T-helper 17 cell (primary cell): ENCODE measurements at places on chromosomes 4 and X.

GRCh38 chrX:29043746-29044145 is 456.5 kb downstream of the IL1RAPL1 start:
- no peaks in the 10 kb centered on the region for H3K27me3 ChIP-seq
- DNase-seq, result no peak
- no peaks in the 10 kb centered on the region for H3K4me1 ChIP-seq
- H3K4me3 ChIP-seq, result no peak overlapping the region

DNA sequence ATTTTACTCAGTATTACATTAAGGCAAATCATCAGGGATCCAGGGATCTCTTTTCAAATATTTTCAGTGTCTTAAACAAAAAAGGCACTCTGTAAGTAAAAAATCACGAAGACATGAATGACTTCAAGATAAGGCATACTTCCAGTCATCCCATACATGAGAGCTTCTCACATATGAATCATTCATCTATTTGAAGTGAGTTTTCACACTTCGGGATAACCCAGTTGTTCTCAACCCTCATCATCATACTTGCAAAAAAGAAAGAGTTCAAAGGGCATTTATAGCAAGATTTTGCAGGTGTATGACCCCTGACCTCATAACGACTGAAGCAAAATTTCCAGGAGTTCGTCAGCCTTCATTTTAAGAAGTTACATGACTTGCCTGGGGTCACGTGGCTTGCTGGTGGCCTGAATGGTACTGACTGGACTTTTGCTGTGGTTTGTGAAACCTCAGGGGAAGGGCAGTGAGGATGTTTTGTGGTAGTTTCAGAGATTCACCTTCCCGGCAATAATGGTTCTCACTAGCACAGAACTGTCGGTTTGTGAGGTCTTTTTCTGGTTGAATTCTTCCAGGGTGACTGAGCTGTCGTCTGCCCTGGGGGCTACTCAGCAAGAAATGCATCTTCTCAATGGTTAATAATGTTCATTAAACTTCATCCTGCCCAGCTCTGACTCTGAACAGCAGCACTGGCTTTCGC is 115.8 kb upstream of the SHISA3 start:
- no peaks in the 10 kb centered on the region for H3K36me3 ChIP-seq
- no peak for DNase-seq
- no peak overlapping the region for H3K27ac ChIP-seq
- H3K4me1 ChIP-seq, result peaks cover 9% of the 10 kb centered on the region
- H3K4me3 ChIP-seq, result no peak overlapping the region

- peaks cover 24% of the 10 kb centered on the region for H3K27me3 ChIP-seq
- no peak overlapping the region for H3K4me3 ChIP-seq
- no peaks in the 10 kb centered on the region for H3K4me1 ChIP-seq
- DNase-seq, result no peak
Observed at GRCh38 chr4:94798808-94799207, 41.1 kb downstream of the BMPR1B start.

DNA sequence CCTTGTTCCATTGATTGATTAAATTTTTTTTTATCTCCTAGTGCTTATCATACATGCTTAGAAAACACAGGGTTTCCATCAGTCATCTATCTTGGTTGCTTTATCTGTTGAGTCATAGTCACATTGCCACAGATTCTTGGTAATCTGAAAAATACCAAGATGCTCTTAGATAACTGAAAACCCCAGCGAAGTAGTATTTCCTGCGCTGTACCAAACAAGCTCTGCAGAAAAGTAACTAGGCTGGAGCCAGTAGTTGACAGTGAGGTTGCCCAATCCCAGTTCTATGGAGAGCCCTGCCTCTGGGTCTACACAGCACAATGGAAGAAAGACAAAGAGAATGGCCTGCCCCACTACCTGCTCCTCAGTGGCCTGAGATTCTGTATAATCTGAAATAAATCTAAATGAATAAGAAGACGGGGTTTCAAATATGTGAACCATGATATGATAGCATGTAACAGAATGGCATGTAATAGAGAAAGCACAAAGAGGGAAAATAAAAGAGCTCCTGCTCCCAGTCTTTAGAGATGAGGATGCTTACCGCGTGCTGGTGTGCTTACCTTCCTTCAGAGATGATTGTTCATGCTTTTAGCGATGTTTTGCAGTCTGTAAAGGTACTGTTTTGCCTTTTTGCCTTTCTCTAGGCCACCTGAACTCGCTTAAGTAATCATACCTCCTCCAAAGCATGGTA is 55.3 kb upstream of the RAPGEF2 start:
- peaks cover 10% of the 10 kb centered on the region for H3K4me1 ChIP-seq
- no peak overlapping the region for H3K4me3 ChIP-seq
- DNase-seq, result no peak
- peaks cover 26% of the 10 kb centered on the region for H3K27me3 ChIP-seq
- H3K36me3 ChIP-seq, result peaks cover 3% of the 10 kb centered on the region

DNA sequence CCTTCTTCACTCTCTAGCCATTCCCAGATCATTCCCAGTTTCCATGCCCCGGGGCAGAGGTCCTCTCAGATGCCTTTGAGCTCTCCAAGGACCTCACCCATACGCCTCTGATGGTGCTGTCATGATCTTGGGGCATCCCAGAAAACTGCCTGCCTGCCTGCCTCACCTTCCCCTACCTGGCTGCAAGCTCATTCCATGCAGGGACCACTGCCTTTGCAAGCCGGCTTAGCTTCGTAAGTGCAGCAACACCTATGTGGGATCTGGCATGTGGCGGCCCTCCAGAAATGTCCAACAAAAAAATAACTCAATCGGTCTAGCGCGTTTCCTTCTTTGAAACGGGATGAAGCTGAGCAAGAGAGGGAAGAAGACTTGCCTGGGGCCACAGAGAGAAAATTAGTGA is 53.0 kb downstream of the C4orf50 start:
- no peak overlapping the region for H3K27ac ChIP-seq
- H3K4me3 ChIP-seq, result no peak overlapping the region
- peaks cover 1% of the 10 kb centered on the region for H3K4me1 ChIP-seq
- H3K27me3 ChIP-seq, result peaks cover 28% of the 10 kb centered on the region

DNA sequence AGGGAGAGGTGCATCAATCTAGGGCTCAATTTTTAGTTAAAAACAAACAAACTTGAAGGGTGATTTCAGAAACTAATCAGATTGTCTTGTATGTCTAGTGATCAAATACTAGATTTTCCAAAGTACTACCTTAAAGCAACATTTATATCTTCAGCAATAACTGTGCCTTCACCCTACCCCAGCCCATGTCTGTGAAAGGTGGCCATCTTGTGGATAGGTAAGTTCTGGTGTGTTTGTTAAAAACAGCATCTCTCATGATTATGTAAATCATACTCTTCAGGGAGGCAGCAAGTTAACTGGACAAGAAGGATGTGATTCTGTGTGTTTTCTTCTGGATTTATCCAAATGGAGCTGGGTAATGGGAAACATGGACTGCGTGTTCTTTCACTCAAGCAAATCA is 81.4 kb upstream of the ACSL1 start:
- peaks cover 5% of the 10 kb centered on the region for H3K4me1 ChIP-seq
- no peaks in the 10 kb centered on the region for H3K36me3 ChIP-seq
- no peaks in the 10 kb centered on the region for H3K27me3 ChIP-seq
- DNase-seq, result no peak
- no peak overlapping the region for H3K27ac ChIP-seq

DNA sequence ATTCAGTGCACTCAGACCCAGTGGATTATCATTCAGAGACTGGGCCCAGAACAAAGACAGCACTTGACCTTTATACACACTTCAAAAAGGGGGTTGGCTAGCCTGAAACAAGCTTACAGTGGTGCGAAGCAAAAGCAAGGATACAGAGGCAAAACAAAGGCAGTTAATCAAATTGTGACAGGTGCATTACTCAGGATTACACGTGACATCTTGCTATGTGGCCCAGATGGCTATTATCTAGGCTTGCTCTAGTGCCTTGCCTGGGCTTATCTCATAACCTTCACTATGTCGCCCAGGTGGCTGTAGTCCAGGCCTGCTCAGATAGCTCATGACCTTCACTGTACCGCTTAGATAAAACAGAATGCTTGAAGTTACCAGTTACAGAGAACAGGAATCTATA is 1092.1 kb upstream of the PRKX start:
- H3K4me3 ChIP-seq, result no peak overlapping the region
- DNase-seq, result no peak

DNA sequence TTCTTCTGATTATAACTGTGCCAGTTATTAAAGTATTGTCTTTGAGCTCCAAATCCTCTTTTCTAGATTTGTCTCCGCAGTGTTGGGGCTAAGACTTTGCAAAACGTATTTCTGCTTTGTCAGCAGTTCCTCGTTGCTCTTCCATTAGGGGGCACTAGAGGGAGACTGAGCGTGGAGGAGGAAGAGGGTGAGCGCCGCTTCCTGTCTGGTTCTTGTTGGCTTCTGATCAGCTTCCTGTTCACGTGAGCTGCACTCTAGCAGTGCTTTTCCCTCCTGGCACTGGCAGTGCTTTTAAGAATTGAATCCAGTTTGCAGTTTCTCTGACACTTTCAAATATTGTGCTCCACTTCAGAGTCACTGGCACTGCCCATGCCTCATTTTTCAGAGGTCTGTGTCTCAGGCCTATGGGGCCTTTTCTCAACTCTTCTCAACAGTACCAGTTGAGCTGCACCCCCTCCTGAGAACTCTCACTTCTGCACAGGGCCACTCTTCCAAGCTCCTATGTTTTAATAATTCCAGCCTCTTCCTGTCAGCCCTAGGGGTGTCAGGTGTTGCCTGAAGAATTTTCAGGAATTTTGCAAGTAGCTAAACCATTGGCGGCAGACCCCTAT is 54.4 kb upstream of the LCORL start:
- no peaks in the 10 kb centered on the region for H3K36me3 ChIP-seq
- H3K27me3 ChIP-seq, result peaks cover 30% of the 10 kb centered on the region
- H3K27ac ChIP-seq, result no peak overlapping the region

DNA sequence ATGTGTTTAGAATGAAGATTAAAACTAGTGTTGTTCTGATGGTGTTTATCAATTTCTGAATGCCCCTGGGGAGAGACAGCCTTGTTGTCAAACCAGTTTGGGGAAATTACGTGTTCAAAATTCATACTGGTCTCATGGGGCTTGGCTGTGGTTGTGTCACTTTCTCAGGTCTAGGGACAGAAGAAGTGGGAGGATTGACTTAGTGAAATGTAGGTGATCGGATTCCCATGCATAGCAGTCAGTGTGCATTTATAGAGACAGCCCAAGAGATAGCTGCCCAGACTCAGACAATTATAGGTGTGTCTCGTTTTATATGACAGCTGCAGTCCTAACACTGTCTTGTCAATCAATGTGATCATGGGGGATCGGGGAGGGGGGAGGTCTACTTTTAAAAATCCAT is 94.4 kb upstream of the CLCN4 start:
- no peak for DNase-seq
- no peak overlapping the region for H3K4me3 ChIP-seq
- peaks cover 4% of the 10 kb centered on the region for H3K4me1 ChIP-seq
- H3K27me3 ChIP-seq, result no peaks in the 10 kb centered on the region
- peaks cover 3% of the 10 kb centered on the region for H3K36me3 ChIP-seq
- H3K27ac ChIP-seq, result no peak overlapping the region

GRCh38 chr4:68148800-68149685 is 19.4 kb upstream of the TMPRSS11F start:
- H3K4me1 ChIP-seq, result no peaks in the 10 kb centered on the region
- peaks cover 5% of the 10 kb centered on the region for H3K27me3 ChIP-seq
- H3K27ac ChIP-seq, result no peak overlapping the region
- no peaks in the 10 kb centered on the region for H3K36me3 ChIP-seq

DNA sequence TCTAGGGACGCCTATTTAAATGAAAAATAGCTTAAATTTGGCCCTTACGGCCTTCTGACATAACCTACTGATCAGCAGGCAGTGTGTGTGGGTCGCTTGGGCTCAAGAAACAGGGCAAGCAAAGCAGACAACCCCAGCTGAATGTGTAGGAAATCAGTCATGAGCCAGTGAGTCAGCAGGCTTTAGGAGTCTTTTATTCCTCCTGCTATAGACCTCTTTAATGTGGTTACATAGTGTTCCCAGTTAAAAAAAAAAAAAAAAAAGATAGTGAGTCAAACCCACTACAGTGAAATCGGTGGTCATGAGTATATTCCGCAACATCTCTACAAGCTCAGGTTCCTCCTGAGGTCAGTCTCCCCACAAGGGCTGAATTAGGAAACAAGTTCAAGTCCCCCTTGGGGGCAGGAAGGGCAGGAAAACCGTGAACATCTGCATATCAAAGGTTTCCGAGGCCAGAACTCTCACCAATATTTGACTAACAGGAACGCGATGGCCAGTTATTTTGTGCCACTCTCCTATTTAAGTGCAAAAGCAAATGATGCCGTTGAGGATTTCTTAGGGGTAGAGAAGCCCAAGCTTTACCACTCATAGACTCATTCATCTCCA is 32.7 kb downstream of the ACSL1 start:
- peaks cover 4% of the 10 kb centered on the region for H3K36me3 ChIP-seq
- H3K4me1 ChIP-seq, result peaks cover 20% of the 10 kb centered on the region
- no peak for DNase-seq
- no peak overlapping the region for H3K4me3 ChIP-seq
- H3K27ac ChIP-seq, result peak overlapping the region; percentile 29

- no peak overlapping the region for H3K27ac ChIP-seq
- H3K4me1 ChIP-seq, result no peaks in the 10 kb centered on the region
- no peaks in the 10 kb centered on the region for H3K27me3 ChIP-seq
- no peaks in the 10 kb centered on the region for H3K36me3 ChIP-seq
Observed at GRCh38 chrX:23598575-23598974, 68.7 kb upstream of the PRDX4 start.

DNA sequence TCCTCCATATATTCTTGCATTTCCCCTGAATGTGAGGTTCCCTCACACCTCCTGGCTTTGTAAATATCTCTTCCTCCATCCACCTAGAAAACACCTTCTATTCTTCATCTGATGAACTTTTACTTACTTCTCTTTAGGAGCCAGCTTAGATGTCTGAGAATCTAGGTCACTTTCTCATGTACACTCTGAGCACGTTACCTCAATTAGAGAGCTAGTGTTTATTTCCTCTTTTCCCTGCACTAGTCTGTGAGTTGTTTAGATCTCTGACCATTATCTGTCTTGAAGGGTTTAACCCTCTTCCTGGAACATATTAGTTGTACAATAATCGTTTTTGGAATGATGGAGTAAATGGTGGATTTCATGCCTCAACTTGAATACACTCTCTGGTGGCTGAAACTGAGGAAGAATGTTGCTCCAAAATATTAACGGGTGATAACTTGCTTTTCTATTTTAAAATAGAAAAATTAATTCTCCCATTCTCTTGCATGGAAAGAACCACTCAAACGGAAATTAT is 8.5 kb upstream of the NEIL3 start:
- peaks cover 5% of the 10 kb centered on the region for H3K4me1 ChIP-seq
- peaks cover 7% of the 10 kb centered on the region for H3K36me3 ChIP-seq
- peaks cover 12% of the 10 kb centered on the region for H3K27me3 ChIP-seq
- DNase-seq, result no peak

GRCh38 chr4:41991916-41992767 is 1.8 kb downstream of the SLC30A9 start:
- peaks cover 26% of the 10 kb centered on the region for H3K4me1 ChIP-seq
- no peak overlapping the region for H3K4me3 ChIP-seq
- DNase-seq, result no peak
- no peak overlapping the region for H3K27ac ChIP-seq
- H3K36me3 ChIP-seq, result no peaks in the 10 kb centered on the region
- no peaks in the 10 kb centered on the region for H3K27me3 ChIP-seq

DNA sequence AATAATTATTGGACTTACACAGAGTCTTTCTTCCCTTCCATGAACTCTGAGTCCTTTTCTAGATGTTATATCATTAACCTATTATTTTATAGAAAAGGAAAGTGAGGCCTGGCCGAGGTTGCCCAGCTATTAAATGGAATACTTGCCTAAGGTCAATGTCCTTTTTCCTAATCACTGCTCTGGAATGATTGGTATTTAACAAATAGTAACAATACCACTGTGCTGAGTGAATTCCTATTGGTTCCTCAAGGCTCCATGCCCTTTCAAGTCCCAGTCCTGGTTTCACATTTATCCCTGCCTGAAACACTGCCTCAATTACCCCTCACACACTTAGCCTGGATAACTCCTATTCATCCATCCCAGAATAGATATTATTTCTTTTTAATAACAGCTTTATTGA is 6.2 kb downstream of the TCEAL9 start:
- peaks cover 1% of the 10 kb centered on the region for H3K36me3 ChIP-seq
- no peak for DNase-seq
- peaks cover 7% of the 10 kb centered on the region for H3K27me3 ChIP-seq
